Esophagus muscularis mucosa (tissue), 4 donors: ENCODE measurements at places on chromosomes 1 and 21.
A peak's percentile ranks its signal among the peaks of the same experiment; 100 is the strongest.

DNA sequence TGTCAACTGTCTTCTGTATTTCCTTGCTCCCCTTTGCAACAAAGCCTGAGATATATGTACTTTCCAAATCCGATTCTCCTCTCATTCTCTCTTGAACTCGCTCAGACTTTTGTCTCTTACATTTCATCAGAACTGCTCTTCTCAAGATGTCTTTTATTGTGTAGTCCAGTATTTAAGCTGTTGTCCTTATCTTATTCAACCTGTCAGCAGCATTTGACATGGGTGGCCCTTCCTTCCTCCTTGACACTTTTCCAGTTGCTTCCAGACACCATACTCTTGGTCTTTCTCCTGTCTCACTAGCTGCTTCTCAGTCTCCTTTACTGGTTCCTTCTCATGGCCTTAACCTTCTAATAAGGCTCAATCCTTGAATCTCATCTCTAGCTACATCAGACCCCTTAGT, 47.0 kb downstream of the TSNAX start:
- H3K4me1 ChIP-seq: no peaks in the 10 kb centered on the region
- H3K36me3 ChIP-seq: no peaks in the 10 kb centered on the region
- H3K27ac ChIP-seq: no peak overlapping the region
- H3K27me3 ChIP-seq: no peaks in the 10 kb centered on the region
- no peak for DNase-seq

- DNase-seq: no peak
- H3K36me3 ChIP-seq: no peaks in the 10 kb centered on the region
- H3K27me3 ChIP-seq: no peaks in the 10 kb centered on the region
- no peaks in the 10 kb centered on the region for H3K4me1 ChIP-seq
- no peak overlapping the region for H3K27ac ChIP-seq
Observed at GRCh38 chr1:63866084-63866483, 92.3 kb downstream of the ROR1 start.

GRCh38 chr1:26459573-26460031, 12.6 kb upstream of the HMGN2 start:
- peaks cover 70% of the 10 kb centered on the region for H3K36me3 ChIP-seq
- H3K4me1 ChIP-seq: no peaks in the 10 kb centered on the region
- no peak for DNase-seq
- no peak overlapping the region for H3K4me3 ChIP-seq
- H3K27ac ChIP-seq: no peak overlapping the region
- no peaks in the 10 kb centered on the region for H3K27me3 ChIP-seq

DNA sequence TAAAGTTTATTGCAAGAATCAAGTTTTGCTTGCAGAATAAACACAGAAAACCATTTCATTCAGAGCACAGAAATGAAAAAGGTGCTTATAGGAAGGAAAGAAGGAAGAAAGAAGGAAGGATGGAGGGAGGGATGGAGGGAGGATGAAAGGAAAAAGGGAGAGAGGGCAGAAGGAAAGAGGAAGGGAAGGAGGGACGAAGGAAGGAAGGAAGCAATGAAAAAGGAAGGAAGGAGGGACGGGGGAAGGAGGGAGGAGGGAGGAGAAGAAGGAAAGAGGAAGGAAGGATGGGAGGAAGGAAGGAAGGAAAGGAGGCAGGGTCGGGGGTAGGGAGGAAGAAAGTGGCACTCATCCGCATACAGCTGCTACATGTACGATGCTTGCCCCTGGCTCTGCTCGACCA, 104.9 kb upstream of the GCLM start:
- H3K4me3 ChIP-seq: no peak overlapping the region
- H3K27me3 ChIP-seq: no peaks in the 10 kb centered on the region
- H3K4me1 ChIP-seq: no peaks in the 10 kb centered on the region
- no peaks in the 10 kb centered on the region for H3K36me3 ChIP-seq
- DNase-seq: no peak

GRCh38 chr1:8720347-8720746, 97.1 kb downstream of the RERE start:
- no peaks in the 10 kb centered on the region for H3K36me3 ChIP-seq
- H3K4me3 ChIP-seq: no peak overlapping the region
- H3K27me3 ChIP-seq: no peaks in the 10 kb centered on the region
- H3K4me1 ChIP-seq: peaks cover 60% of the 10 kb centered on the region
- H3K27ac ChIP-seq: no peak overlapping the region
- no peak for DNase-seq

DNA sequence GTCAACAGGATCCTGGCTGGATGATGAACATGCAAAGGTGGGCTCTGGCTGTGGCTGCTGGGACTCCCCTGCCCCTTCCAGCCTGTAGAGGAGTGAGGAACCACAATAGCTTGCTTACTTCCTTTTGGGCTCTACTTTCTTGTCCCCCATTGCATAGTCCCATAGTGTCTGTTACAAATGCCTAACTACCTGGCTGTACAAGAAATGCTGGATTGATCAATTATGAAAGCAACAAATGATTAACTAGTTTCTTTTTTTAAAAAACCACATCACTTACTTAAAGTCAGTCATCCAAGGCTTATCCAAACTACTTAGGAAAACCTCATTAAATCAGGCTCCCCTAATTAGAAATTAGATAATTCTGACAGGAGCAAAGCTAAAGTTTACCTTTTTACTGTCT, 514.1 kb upstream of the PKN2 start:
- no peaks in the 10 kb centered on the region for H3K36me3 ChIP-seq
- no peak overlapping the region for H3K27ac ChIP-seq
- DNase-seq: no peak

- H3K4me3 ChIP-seq: no peak overlapping the region
- no peak for DNase-seq
- H3K27ac ChIP-seq: no peak overlapping the region
- H3K36me3 ChIP-seq: no peaks in the 10 kb centered on the region
Observed at GRCh38 chr1:24117722-24118409, 5.9 kb upstream of the MYOM3 start.

GRCh38 chr1:218357211-218357892, 12.2 kb downstream of the TGFB2 start:
- peaks cover 29% of the 10 kb centered on the region for H3K4me1 ChIP-seq
- no peaks in the 10 kb centered on the region for H3K36me3 ChIP-seq
- H3K27ac ChIP-seq: peak overlapping the region; percentile 5

DNA sequence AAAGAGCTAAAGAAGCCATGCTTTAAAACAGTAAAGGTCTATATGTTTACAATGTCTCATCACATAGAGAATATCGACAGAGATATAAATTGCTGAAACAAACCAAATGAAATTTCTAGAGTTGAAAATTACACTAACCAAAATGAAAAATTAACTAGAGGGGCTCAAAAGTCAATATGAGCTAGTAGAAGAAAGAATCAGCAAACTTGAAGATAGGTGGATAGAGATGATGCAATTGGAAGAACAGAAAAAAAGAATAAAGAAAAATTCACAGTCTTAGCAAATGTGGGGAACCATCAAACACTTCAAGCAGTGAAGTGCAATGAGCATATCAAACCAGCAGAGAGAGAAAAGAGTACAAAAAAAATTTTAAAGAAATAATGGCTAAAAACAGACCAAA, 24.1 kb upstream of the DSCAM start:
- no peak for DNase-seq
- no peak overlapping the region for H3K4me3 ChIP-seq

DNA sequence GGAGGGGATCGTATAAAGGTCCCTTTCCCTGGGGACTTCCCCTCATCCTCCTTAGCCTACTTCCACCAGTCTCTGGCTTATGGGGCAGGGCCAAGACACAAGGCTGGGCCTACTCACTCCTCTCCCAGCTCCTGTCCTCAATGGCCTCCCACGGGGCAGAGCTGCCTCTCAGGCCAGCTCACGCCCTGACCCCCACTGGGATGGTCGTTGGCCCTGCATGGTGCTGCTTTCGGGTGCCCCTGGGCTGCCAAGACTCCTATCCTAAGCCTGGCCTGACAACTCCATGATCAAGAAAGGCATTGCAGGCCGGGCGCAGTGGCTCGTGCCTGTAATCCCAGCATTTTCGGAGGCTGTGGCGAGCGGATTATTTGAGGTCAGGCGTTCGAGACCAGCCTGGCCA, 6.2 kb downstream of the CPLANE2 start:
- DNase-seq: no peak
- H3K4me3 ChIP-seq: no peak overlapping the region
- H3K36me3 ChIP-seq: peaks cover 22% of the 10 kb centered on the region

DNA sequence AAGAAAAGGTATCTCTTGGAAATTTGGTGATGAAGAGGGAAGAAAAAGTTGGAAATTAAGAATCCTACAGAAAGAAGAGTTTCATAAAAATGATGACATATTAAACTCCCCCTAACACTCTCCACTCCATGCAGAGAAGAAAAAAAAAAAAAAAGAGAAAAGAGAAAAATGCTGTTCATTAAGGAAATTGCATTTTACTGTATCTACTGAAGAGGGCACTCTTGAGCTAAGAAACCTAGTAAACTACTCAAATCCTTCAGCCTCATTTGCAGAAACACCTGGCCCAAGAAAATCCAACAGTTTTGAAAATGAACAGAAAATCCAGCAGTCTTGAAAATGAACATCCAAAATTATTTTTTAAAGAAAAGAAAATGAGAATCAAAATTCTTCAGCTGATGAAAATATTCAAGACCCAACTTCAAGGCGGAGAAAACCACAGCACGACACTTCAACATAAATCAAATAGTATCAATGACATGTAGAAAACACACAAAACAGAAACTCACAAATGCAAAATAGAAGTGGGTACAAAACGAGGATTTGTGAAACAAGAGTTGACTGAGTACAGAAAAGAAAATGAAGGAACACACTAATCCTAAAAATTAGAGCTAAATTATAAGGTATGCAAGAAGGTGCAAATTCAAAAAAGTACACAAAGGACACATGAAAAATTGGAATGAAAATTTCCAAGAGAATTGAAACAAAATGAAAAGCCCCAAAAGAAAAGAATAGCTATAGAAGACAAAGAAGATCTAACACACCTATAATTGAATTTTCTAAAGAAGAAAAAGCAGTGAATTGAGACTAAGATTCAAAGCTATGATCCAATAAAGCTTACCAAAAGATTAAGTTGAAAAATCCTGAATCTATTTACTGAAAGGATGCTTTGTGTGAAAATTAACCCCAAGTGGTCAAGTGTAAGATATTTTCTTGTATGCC, 73.2 kb upstream of the DNAJC6 start:
- no peak for DNase-seq
- no peak overlapping the region for H3K4me3 ChIP-seq
- H3K27me3 ChIP-seq: no peaks in the 10 kb centered on the region
- no peak overlapping the region for H3K27ac ChIP-seq
- H3K36me3 ChIP-seq: no peaks in the 10 kb centered on the region

- no peak overlapping the region for H3K27ac ChIP-seq
- no peaks in the 10 kb centered on the region for H3K36me3 ChIP-seq
- no peak overlapping the region for H3K4me3 ChIP-seq
- DNase-seq: peak; percentile 24
- no peaks in the 10 kb centered on the region for H3K27me3 ChIP-seq
Observed at GRCh38 chr21:39633770-39634181, 21.0 kb downstream of the B3GALT5 start.

- no peak overlapping the region for H3K27ac ChIP-seq
- no peaks in the 10 kb centered on the region for H3K4me1 ChIP-seq
- no peak for DNase-seq
- H3K4me3 ChIP-seq: no peak overlapping the region
Observed at GRCh38 chr1:71276466-71276865, 195.6 kb upstream of the ZRANB2 start.

GRCh38 chr1:101757985-101758384, 238.7 kb downstream of the OLFM3 start:
- H3K4me3 ChIP-seq: no peak overlapping the region
- no peak overlapping the region for H3K27ac ChIP-seq
- no peak for DNase-seq
- no peaks in the 10 kb centered on the region for H3K4me1 ChIP-seq
- no peaks in the 10 kb centered on the region for H3K36me3 ChIP-seq
- H3K27me3 ChIP-seq: no peaks in the 10 kb centered on the region

- H3K27ac ChIP-seq: no peak overlapping the region
- H3K4me3 ChIP-seq: no peak overlapping the region
- H3K36me3 ChIP-seq: no peaks in the 10 kb centered on the region
- no peak for DNase-seq
- H3K27me3 ChIP-seq: no peaks in the 10 kb centered on the region
Observed at GRCh38 chr1:80066060-80066459, 1059.5 kb upstream of the ADGRL4 start.

DNA sequence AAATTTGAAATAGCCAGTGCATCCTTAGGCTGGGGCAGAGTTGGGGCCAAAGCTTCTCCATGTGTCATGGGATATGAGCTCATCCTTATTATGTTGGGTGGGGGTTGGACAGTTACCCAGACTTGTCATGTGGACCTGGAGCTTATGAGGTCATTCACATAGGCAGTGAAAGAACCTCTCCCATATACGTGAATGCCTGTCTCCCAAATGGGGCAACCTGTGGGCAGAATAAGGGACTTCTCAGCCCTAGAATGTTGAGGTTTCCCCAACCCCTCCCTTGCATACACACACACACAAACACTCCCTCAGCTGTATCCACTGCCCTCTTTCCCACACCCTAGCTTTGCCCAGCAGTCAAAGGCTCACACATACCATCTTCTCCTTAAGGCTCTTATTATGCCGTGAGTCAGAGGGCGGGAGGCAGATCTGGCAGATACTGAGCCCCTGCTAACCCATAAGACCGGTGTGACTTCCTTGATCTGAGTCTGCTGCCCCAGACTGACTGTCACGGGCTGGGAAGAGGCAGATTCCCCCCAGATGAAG, 2.3 kb upstream of the IVL start:
- H3K4me1 ChIP-seq: no peaks in the 10 kb centered on the region
- no peaks in the 10 kb centered on the region for H3K27me3 ChIP-seq
- peak; percentile 80 for DNase-seq
- H3K36me3 ChIP-seq: no peaks in the 10 kb centered on the region
- H3K4me3 ChIP-seq: no peak overlapping the region

DNA sequence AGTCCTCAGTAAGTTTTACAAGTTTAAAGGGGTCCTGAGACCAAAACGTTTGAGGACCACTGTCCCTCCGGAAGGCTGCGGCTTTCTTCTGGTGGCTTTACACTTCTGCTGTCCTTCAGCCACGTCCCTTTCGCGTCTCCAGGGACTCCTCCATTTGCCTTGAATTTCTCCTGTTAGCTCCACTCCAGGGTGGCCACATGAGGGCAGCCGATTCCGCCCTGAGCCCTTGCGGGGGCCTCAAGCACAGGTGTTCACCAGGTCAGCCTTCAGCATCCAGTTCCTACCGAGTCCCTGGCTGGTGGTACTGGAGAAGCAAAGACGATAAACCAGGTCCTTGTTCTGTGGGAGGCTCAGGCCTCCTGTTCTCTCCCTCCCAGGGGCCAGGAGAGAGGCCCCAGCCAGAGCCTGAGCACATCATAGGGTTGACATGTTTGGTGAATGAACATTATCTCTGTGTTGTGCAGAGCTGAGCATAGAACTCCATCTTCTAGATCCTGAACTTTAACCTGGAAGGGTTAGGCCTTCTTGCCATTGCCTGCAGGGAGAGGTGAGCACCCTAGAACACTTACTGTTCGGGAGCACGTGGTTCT, 27.4 kb upstream of the COQ8A start:
- no peak overlapping the region for H3K27ac ChIP-seq
- DNase-seq: no peak
- H3K36me3 ChIP-seq: peaks cover 15% of the 10 kb centered on the region
- H3K4me1 ChIP-seq: peaks cover 7% of the 10 kb centered on the region
- no peaks in the 10 kb centered on the region for H3K27me3 ChIP-seq
